ENCODE measurements at places on chromosomes 5 and 9.

GRCh38 chr5:173832386-173832785, 55.8 kb upstream of the CPEB4 start:
- no peak for DNase-seq

- no peak for DNase-seq
Observed at GRCh38 chr5:165630261-165630778, 2124.9 kb downstream of the MAT2B start.

GRCh38 chr5:33635582-33635981, 194.8 kb downstream of the TARS1 start:
- no peak for DNase-seq

DNA sequence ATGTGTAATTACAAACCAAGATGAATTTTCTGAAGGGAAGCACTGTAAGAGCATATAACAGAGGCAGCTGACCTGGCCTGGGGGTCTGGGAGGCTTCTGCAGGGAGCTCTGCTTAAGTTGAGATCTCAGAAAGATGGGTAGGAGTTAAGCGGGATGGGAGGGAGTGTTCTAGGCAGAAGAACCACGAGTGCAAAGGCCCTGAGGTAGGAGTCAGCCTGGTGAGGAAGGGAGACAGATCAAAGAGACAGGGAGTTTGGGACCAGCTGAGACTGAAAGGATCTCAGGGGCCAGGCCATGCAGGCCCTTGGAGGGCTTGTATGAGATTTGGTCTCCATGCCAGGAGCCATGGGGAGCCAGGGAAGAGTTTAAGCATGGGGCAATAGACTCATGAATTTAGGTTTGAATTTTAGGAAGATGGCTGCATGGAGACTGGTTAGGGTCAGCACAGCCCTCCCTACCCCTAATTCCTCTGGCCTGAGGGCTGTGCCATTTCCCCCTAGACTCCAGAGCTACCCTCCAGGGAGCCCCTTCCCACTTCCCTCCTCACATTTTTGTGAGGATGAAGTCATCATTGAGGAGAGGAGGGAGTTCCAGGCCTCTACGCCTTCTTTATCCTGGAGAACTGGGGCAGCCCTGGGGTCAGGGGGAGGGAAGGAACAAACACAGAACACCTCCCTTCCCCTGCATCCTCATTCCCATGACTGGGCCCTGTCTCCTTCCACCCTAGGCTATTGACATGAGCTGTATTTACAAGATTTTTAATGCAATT, 4.8 kb upstream of the ARAP3 start:
- no peak for DNase-seq

DNA sequence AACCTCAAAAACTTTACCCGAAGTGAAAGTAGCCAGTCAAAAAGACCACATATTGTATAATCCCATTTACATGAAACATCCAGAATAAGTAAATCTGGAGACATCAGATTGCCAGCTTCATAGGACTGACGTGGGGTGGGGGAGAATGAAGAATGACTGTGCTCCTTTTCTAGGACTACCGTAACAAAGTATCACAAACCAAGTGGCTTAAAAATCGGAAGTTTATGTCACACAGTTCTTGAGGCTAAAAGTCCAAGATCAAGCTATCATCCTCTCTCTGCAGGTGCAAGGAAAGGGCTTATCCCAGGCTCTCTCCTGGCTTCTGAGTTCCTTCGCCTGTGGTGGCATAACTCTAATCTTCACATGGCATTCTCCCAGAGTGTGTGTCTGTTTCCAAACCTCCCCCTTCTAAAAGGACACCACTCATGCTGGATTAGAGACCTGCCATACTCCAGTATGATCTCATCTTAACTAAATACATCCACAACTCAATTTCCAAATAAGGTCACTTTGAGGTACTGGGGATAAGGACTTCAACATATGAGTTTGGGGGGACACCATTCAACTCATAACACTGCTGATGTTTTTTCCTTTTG, 25.5 kb downstream of the ADAM19 start:
- DNase-seq = no peak

GRCh38 chr9:17658237-17658636, 79.4 kb downstream of the SH3GL2 start:
- no peak for DNase-seq

GRCh38 chr5:102986074-102986473, 133.9 kb downstream of the GIN1 start:
- DNase-seq = no peak

DNA sequence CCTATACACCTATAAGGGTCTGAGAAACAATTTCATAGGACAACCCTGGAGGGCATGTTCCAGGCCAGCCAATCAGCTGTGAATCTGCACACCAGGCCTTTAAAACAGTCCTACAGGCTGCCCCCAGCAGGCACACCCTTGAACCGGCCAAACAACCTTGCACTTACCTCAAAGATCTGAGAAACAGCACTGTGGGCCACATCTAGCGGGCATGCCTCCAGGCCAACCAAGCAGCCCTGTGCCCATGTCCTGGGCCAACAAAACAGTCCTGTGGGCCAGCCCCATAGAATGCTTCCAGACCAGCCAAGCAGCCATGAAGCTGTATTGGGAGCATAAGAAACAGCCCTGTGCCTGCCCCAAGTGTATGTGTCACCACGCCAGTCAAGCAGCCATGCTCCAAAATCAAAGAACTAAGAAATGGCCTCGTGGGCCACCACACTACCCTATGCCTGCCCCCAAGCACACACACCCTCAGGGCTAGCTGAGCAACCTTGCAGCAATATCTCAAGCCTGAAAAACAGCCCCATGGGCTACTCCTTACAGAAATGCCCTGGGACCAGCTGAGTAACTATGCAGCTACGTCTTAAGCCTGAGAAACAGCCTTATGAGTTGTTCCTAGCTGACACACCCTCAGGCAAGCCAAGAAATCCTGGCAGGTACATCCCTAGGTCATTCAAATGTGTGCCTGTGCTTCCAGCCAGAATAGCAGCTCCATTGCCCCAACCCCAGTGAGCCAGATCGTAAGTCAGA, 2243.8 kb upstream of the C9orf72 start:
- DNase-seq = no peak

DNA sequence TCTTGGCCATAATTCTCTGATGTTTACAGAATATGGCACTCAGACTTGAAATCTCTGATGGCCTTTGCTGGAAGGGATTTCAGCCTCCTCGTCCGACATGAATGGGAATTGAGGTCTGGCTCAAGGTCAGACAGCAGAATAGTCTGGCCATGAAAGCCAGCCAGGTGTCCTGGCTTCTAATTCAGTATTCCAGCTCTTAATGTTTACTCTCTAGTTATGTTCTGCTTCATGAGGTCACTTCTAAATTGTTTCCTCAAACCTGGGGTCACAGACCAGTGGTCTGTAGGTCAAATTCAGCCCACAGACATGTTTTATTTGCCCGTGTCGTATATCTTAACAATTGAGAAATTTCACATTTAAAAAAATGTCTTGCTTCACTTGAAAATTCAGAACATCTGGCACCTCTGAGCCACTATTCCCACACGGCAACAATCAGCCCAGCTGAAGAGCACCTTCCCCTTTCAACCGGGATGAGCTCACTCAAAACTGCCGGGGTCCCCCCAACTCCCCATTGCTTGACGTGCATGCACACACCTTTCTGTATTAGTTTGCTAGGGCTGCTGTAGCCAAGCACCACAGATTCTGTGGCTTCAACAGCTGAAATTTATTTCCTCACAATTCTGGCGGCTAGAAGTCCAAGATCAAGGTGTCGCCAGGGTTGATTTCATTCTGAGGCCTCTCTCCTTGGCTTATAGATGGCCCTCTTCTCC, 243.5 kb downstream of the ENC1 start:
- DNase-seq = no peak

- no peak for DNase-seq
Observed at GRCh38 chr5:73298772-73299630, 126.0 kb downstream of the TMEM174 start.

- DNase-seq = no peak
Observed at GRCh38 chr5:78633700-78634099, 14.9 kb downstream of the LHFPL2 start.

DNA sequence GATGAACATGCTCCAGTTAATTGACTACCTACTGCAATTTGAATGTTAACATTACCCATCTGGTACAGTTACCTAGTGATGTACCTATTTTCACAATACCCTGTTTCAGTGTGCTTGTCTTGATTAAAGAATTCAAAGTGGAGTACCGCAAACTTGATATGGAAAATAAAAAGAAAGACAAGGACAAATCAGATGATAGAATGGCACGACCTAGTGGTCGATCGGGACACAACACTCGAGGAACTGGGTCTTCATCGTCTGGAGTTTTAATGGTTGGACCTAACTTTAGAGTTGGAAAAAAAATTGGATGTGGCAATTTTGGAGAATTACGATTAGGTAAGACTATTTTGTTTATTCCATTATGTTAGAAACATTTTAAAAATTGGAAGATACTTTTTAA, 33.5 kb downstream of the CSNK1G3 start:
- DNase-seq = no peak

DNA sequence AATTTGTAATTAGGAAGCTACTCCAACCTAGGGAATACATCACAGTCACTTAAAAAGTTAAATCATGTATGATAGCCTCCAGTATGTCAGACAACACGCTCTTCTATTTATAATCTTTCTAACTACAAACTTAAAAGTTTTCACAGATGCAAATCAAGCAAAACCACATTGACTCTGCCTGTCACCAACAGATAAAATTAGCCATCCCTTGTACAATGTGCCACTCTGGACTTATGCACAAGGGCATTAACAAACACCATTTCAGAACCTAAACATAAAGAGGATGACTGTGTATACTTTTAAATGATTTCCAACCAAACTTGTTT, 14.7 kb downstream of the ERP44 start:
- no peak for DNase-seq

GRCh38 chr5:124333298-124333979, 413.0 kb downstream of the ZNF608 start:
- DNase-seq = no peak

GRCh38 chr9:25472085-25472607, 206.1 kb downstream of the TUSC1 start:
- no peak for DNase-seq

DNA sequence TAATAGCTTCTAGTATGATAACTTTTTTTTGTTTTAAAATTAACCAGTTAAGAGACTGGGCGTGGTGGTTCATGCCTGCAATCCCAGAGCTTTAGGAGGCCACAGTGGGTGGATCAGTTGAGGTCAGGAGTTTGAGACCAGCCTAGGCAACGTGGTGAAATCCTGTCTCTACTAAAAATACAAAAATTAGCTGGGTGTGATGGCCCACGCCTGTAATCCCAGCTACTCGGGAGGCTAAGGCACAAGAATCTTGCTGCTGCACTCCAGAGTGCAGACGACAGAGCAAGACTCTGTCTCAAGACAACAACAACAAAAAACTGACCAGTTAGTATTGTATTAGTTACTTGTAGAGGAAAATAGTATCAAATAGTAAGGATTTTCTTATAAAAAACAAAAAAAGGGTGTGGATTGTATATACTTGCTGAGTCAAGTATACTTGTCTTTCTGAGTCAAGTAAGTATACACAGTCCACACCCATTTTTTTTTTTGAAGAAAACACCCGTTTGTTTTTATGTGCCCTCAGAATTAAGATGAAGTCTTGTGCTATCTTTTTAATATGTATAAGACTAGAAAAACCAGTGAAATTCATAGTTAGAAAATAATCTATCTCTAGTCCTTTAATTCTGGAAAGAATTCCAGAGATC, 25.3 kb downstream of the UBAP1 start:
- DNase-seq = no peak

DNA sequence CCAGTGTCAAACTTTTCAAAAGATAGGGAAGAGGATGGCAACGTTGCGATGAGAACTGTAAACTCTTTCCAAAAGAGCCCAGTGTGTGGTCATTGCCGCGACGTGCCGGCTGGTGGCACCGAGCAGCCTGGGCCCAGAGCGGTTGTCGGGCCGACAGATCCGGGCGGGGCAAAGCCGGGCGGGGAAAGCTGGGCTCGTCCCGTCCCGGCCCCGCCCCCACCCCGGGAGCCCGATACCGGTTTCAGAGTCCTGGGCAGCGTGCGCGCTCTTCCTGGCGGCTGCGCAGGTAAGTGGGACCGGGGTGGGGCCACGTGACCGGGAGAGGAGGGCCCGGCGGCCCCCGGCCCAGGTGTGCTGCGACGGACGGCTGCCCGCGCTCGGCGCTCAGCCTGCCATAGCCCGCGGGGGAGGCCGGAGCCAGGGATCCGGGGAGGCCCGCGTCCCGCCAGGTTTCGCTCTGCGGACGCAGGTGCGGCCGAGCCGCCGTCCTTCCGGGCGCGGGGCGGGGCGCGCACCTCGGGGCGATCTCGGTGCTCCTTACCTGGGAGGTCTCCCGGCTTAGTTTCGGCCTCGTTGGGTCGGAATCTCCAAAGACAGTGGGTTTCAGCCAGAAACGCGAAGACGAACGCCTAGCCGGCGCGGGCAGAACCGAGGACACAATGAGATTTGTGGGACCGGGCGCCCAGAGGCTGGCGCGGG, at the start of gene MARVELD2:
MARVELD2 (plus strand) TSS at position 232 of the 699 bp plus-strand sequence. CDS start 4,270 bp downstream, outside the sequence.
- DNase-seq = no peak

DNA sequence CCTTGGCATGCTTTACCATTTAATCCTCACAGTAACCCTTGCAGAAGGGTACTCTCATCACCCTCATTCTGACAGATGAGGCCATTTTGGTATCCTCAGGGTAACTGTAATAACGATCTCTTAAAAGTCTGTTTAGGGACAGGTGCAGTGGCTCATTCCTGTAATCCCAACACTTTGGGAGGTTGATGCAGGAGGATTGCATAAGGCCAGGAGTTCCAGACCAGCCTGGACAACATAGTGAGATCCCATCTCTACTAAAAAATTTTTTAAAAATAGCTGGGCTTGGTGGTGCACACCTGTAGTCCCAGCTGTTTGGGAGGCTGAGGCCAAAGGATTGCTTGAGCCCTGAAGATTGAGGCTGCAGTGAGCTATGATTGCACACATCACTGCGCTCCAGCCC, 31.8 kb downstream of the CSF1R start:
- DNase-seq = no peak

DNA sequence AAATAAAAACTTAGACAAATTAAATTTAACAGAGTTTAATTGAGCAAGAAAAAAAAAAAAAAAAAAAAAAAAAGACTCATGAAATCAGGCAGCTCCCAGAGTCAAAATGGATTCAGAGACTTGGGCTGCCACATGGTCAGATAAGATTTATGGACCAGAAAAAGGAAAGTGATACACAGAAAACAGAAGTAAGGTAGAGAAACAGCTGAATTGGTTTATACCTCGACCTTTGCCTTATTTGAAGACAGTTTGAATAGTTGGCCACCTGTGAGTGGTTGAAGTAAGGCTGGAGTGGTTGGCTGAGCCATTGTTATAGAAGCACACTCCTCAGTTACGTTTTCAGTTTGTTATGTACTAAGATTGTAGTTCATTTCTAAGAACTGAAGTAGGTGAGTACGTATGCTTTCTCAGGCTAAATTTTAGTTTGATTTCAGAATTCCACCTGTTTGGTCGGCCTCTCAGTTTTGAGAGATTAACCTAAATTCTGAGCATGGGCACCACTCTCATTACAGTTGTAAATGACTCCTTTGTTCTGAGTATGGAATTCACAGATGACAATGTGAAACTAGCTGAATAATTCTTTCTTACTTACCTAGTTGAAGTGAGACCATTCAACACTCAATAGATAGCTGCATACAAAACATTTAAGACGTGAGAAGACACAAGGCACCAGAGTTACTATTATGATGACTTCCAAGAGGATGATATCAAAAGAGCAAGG, 149.0 kb downstream of the AOPEP start:
- DNase-seq = no peak

- DNase-seq = no peak
Observed at GRCh38 chr9:111938427-111938800, 41.8 kb downstream of the UGCG start.

All from stimulated activated CD8-positive, alpha-beta memory T cell treated with anti-CD3 and anti-CD28 coated beads, Interleukin-4, amount 100 ng/mL, for 1 hour (primary cell).